ENCODE measurements at places on chromosomes 4 and X.

GRCh38 chr4:176469546-176469945 is 149.8 kb downstream of the SPCS3 start:
- DNase-seq, result no peak

DNA sequence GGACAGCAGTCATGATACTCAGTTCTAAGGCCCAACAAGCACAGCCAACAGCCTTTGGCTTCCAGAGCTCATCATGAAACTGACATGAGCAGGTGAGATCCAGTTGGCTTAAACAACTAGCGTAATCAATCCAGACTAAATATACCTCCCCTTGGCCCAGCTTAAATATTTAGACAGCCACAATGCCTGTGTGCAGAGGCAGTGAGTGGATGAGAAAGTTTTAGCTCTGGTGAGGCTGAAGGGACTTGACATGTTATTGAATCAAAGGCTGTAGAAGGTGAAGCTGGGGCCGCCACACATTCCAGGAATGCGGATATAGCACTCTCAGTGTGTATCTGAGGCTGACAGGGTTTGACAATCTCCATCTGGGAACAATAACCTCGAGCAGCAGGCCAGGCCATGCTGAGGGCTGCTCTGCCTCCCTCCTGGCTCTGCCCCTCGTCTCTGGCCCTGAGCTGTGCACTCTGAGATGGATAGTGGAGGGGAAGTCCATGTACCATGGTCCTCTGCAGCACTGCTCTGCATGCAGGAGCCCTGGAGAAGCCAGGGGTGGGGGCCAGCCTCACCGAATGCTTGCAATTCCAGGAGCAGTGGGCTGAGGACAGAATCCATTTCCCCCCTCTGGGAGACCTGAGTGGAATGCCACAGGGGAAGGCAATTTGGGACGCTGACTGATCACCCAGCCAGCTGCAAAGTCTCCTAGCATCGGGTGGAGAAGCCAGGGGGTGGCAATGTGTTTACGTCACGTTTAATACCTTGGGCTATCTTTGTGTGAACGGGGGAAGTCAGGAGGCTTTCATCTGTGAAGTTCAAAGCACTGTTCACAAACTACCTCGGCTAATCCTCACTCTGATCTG is 37.3 kb upstream of the RASL11B start:
- no peak for DNase-seq

DNA sequence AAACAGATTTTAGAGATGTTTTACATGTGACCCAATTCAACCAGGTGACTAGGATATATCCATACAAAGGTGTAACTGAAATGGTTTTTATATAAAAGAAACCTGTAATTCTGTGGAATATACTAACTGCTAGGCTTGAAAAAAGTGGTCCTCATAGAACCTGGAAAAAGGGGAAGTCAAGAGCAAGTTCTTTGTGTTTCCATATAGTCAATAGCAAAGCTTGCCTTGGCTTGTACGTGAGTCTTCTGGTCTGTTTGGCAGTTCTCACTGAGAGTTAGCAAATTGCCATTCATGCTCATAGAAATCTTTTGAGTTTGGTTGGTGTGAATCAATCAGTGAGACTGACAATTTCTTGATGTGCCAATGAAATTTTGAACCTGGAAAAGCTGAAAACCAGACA is 79.4 kb upstream of the SMIM10 start:
- DNase-seq, result no peak

DNA sequence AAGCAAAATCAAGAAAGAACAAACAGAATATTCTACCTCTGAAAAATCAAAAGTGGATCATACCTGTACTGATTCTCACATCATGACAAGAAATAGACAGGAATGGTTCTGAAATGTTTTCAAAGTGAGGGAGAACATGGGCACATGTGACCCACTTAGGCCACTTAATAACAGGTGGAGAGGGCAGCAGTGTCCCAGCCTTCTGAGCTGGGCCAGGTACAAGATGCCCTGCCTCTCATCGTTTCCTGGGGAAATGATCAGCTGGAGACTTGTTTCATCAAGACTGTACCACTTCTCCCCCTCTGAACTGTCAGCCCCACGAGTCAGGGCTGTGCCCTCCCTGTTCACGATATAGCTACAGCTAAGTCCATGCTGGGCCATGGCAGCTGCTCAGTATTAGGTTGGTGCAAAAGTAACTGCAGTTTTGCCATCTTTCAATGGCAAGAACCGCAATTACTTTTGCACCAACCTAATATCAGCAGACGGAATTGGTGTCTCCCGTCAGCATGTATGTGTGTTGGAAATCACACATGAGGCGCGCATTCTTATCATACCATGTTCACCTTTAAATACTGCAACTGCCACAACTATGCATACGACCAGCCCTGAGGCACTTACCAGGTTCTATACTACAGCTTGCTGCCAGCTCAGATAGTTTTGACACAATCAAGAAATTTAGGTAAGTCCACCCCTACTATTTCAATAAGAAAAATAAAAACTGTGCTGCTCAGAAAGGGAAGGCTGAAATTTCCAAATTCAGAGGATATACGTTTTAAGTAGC is 71.4 kb downstream of the GATB start:
- no peak for DNase-seq

- peak; percentile 95 for DNase-seq
Observed at GRCh38 chr4:24657768-24658617, 73.6 kb upstream of the DHX15 start.

DNA sequence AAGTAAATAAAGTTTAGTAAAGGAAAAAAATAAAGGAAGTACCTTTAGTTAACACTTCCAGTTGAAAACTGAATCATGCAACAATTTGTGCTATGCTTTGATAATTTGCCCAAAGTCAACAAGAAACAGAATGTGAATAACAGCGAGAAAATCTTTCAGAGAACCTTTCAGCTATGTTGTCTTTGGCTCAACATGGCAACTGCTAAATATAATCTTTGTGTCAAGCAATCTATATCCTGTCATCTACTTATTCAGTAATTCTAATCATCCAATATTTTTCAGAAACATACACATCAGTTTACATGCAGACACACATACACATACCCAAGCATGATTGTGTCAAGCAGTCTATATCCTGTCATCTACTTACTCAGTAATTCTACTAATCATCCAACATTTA is 136.0 kb upstream of the PABPC4L start:
- DNase-seq, result no peak

DNA sequence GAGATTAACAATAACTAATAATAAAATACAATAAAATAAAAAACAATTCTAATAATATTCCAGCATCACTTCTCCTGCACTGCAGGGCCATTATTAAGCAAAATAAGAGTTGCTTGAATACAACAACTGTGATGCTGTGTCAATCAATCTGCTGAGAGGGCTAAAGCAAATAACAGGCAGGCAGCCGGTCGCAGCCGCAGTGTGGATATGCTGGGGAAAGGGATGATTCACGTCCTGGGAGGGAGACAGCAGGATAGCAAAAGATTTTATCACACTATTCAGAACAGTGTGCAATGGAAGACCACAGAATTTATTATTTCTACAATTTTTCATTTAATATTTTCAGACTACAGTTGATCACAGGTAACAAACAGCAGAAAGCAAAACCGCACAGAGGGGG is 76.5 kb upstream of the SMARCAD1 start:
- no peak for DNase-seq

DNA sequence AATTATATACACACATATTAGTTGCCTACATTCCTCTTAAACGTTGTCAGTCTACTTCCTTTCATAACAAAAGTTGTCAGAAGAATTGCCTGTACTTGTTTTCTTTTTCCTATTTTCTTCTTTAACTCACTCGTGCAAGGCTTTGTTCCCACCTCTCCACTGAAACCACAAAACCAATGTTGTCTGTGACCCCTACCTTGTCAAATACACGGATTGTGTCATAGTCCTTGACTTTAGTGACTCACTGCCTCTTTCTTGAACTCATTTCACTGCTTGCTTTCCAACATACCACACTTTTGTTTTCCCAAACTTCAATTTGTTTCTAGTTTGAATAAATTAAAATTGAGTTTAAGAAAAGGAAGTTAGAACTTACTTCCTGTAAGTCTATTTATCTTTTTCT is 283.9 kb upstream of the AGA start:
- no peak for DNase-seq

GRCh38 chrX:118718737-118719136 is 8.7 kb upstream of the IL13RA1 start:
- no peak for DNase-seq

- no peak for DNase-seq
Observed at GRCh38 chrX:129875669-129876068, 30.3 kb upstream of the UTP14A start.

- peak; percentile 85 for DNase-seq
Observed at GRCh38 chrX:145821291-145821897, 3.8 kb downstream of the SLITRK2 start.

DNA sequence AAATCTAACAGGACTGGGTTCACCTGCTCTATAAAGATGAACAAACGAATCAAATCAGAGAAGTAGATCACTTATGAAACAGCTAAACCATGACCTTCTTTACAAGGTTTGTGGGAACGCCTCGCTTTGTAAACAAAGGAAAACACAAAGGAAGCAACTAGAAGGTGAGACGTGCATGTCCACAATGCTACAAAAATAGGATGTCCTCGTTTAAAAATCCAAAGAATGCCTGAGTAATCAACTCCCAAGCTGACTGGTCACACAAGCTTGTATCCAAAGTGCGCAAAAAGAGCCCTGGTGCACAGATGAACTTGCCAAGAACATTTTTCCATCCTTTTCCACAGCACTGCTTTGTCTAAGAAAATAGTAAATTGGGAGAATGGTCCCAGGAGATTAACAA is 6.3 kb upstream of the SH3KBP1 start:
- DNase-seq, result no peak

DNA sequence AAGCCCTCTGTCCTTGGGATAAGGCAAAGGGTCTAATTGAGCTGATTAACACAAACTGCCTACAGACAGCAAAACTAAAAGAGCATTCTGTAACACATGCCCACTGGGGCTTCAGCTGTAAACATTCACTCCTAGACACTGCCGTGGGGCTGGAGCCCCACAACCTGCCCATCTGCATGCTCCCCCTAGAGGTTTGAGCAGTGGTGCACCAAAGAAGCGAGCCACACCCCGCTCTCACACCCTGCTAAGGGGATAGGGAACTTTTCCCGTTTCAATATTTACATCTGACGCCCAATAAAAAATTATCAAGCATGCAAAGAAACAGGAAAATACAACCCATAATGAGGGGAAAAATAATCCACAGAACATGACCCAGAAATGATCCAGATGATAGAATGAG is 46.9 kb upstream of the HSD17B10 start:
- no peak for DNase-seq

DNA sequence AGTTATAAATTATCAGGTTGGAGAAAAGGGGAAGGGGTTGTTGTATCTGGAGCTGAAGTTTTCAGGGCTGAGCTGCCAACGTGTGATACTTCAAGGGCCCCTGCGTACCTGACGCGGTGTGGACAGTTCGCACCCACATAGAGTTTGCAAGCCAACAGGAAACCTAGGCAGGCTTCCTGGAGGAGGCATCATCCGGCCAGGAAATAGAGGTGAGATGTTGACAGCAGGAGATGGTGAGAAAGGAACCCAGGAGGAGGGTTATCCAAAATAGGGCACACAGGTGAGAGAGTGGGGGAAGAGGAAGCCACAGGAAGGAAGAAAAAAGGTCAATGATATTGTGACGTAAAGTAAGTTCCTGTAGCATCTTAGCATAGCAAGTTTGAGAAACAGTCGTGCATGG is 127.2 kb downstream of the DHRSX start:
- no peak for DNase-seq

DNA sequence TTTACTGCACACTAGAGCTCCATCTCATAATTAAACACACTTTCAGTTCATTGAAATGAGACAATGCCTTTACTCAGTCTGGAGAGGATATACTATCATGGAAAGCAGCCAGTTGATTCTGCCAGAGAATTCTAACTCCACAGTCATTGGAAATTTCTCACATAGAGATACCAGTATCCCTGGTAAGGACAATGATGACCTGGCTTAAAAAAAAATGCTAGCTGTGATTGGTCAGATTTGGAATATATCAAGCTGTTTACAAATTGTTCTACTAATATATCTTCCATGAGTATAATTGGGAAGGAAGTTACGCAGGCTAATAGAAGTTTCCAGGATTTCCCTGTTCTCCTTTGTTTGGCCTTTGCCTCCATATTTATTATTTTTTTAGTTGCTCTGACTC is 34.5 kb upstream of the TLL1 start:
- DNase-seq, result no peak

DNA sequence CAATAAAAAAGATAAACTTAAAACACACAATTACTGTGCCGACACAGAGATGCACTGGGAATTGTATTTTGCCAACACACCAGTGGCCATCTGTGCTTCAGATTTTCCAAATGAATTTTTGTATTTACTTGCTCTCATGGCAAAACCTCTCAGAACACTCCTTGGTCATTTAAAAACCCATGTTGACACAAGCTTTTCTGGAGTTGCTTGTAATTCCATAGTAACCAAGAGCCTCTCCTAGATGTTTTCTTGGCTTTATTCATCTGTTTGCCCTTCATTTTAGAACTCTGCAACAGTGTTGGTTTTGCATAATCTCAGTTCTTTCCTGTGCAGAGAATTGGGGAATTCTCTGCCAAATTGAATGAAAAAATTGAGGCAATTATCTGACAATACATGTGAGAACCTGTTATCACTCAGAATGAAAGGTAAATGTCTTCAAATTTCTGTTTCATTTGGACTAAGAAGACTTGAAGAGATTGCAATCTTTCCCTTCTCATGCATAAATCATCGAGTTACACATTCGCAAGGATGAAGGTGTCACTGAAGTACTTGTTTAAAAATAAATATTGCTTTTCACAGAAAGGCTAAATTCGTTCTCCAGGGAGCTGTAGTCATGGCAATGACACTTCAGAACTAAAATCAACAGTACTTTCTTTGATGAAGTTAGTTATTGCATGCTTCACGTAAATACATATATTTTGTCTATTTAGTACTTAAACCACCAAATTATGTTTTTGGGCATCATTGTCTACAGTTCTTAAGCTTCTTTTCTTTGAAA is 301.8 kb upstream of the CTSO start:
- DNase-seq, result no peak

- no peak for DNase-seq
Observed at GRCh38 chr4:90027565-90027964, 99.6 kb upstream of the CCSER1 start.

GRCh38 chrX:123476611-123477219 is 256.1 kb downstream of the THOC2 start:
- DNase-seq, result no peak

DNA sequence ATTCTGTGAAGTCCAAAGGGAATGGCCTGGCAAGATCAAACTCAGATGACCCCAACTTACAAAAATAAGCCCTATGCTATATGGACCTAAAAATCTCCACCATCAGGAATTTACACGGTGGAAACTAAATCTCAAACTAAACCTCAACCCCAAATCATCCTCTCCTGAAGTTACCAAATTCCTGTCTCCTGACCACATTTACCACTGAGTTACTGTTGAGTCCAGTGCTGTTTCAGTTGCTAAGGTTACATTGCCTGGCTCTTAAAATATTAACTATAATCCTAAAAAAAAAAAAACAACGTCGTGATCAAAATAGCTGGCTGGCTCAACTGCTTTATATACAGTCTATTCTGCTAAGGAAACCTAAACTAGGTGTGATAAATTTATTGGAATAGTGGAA is 315.2 kb upstream of the SLIT2 start:
- DNase-seq, result no peak
